Activated CD8-positive, alpha-beta memory T cell treated with anti-CD3 and anti-CD28 coated beads, Interleukin-2, amount 50 U/mL, for 48 hours (primary cell): ENCODE measurements at places on chromosomes 7 and 10.

- no peak for DNase-seq
These were observed 96.9 kb downstream of the TES start for GRCh38 chr7:116307253-116307652.

DNA sequence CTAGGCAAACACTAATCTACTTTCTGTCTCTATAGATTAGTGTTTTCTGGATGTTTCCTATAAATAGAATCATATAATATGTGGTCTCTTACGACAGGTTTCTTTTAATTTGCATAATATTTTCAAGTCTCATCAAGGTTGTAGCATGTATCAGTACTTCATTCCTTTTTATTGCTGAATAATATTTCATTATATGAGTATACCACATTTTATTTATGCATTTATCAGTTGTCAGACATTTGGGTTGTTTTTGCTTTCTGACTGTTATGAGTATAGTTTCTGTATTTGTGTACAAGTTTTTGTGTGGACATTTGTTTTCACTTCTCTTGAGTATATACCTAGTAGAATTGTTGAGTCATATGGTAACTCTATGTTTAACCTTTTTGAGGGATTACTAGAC lies 48.2 kb downstream of the SHOC2 start:
- no peak for DNase-seq

DNA sequence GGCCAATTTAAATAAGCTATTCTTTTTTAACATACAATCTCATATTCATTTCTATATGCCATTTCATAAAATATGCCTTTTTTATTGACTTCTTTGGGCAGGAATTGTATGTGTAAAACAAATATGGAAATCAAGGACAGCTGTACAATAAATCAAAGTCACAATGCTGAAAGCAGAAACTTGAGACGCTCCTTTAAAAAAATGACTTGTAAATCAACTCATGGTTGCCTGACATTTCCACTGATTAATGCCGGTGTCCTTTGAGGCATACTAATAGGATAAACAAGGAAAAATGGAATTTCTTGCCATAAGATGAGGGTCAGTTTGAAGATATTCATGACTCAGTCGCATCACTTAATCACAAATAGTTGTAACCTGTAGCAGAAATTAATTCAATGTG lies 247.4 kb upstream of the TEX47 start:
- no peak for DNase-seq

DNA sequence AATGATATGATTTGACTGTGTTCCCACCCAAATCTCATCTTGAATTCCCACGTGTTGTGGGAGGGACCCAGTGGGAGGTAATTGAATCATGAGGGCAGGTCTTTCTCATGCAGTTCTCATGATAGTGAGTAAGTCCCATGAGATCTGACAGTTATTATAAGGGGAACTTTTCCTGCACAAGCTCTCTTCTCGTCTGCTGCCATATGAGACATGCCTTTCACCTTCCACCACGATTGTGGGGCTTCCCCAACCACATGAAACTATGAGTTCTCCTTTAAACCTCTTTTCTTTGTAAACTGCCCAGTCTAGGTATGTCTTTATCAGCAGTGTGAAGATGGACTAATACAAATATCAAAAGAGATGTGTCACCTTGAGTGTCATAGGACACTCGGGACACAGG lies 502.7 kb upstream of the PODXL start:
- no peak for DNase-seq

GRCh38 chr7:41912851-41913567 lies 210.1 kb upstream of the INHBA start:
- no peak for DNase-seq

- no peak for DNase-seq
These were observed 133.1 kb upstream of the AGK start for GRCh38 chr7:141418066-141418465.

- no peak for DNase-seq
These were observed 10.3 kb downstream of the WNT16 start for GRCh38 chr7:121339082-121339481.

DNA sequence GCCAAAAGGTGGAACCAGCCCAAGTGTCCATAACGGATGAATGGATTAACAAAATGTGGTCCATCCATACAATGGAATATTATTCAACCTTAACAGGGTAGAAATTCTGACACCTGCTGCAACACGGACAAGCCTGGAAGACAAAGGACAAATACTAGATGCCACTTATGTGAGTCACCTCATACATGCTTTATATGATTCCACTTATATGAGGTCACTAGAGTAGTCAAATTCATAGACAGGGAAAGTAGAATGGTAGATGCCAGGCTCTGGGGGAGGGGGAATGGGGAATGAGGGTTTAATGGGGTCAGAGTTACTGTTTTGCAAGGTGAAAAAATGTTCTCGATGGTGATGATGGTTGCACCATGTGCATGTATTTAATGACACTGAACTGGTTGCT lies 34.0 kb upstream of the CYTH3 start:
- DNase-seq, result no peak

DNA sequence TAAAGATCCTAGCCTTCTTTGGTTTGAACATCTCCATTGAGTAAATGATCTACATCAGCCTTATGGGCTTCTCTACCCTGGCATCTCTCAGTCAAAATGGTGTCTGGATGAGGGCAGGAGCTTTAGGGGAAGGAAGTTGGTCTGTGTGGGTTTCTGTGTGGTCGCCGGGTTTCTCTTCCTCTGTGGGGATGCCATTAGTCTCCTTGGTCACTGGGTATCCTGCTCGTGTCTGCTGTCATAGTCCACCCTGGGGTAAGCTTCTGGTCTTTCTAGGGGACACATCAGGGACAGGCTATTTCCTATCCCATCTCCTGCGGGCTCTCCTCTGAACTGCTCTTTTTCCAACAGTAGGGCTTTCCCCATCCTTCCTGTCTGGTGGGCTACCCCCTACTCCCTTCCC lies 150.3 kb upstream of the NPY start:
- DNase-seq, result no peak

DNA sequence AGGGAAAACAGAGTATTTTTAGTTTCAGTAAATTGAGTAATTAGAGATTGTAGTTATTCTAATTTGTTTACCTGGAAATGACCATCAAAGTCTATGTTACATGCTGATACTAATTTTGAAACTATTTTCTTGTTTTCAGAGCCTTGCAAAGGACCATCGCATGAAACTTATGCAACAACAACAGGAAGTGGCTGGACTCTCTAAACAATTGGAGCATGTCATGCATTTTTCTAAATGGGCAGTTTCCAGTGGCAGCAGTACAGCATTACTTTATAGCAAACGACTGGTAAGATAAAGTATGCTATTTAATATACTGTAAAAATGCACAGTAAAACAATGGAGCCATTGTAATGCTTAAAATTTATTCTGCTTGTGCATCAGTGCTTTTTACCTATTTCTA lies 78.5 kb downstream of the TRIM24 start:
- DNase-seq, result no peak

- DNase-seq, result no peak
These were observed 14.7 kb upstream of the CPED1 start for GRCh38 chr7:120973849-120974248.

- no peak for DNase-seq
These were observed 39.4 kb downstream of the FAM241B start for GRCh38 chr10:69669409-69669808.

DNA sequence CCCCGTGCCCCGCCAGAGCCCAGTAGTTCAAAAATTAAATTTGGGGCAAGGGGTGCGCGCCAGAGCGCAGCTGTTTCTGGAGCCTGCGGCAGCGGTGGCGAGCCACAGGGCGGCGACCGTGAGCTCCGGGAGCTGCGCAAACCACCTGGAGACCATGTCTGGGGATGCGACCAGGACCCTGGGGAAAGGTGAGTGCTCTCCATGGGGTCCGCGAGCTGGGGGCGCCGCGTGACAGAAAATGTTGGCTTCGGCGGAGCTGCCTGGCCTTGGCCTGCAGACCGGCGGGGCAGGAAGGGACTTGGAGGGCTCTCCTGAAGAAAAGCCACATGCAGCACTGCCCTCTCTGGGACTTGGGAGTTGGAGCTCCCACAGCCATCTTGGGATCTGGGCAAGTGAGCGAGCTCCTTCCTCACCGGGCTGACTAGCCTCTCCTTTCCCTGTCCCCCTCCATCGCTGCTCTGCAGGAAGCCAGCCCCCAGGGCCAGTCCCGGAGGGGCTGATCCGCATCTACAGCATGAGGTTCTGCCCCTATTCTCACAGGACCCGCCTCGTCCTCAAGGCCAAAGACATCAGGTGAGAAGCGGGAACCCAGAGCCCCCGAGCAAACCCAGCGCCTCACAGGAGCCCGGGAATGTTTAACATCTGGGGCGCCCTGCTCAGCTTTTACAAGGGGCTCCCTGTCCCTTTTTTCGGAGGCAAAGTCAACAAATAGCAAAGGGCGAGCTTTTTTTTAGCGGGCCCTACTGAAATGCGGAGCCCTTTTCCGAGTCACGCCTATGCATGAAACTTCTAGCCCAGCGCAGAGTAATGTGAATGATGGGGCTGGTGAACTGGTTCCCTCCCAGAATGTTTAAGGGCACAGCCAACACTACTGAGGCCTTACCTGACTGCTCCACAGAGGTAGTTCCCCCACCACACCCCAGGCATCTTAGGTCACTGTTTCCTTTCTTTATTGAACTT lies 6.1 kb downstream of the GSTO2 start:
- peak; percentile 77 for DNase-seq

DNA sequence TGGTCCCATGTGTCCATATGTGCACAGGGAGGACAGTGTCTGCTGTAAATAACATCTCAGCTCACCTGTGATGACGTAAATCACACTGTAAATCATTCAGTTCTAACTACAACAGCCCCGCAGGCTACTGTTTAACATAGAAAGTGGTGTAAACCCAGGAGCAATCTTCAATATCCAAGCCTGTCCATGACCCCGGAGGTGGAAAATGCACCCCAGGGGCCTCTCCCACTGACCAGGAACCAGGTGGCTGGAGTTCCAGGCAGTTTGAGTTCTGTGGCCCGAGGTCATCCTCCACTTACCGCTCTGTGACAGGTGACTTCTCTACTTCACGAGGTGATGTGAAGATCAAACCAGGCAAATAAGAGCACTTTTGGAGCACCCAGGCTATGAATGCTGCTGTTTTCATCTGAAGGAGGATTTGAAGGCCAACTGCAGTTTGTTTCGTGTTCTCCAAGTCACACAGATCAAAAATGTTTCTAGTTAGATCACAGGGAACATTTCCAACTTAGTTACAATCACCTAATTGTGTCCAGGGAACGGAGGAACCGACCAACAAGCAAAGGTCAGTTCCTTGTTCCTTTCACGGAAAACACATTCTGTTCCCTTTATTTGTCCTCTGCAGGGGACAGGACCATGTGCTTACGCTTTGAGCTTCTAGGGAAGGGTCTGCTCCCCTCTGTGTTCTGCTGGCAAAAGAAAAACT lies 131.8 kb downstream of the WDR37 start:
- no peak for DNase-seq

- no peak for DNase-seq
These were observed 62.4 kb downstream of the EEPD1 start for GRCh38 chr7:36215457-36215765.

- DNase-seq, result no peak
These were observed 27.7 kb upstream of the AP5Z1 start for GRCh38 chr7:4747746-4748145.

GRCh38 chr7:95609277-95609971 lies 13.1 kb upstream of the PDK4 start:
- DNase-seq, result no peak
